ENCODE measurements at places on chromosomes 1 and 21.
A peak's percentile ranks its signal among the peaks of the same experiment; 100 is the strongest.

- peak; percentile 88 for DNase-seq
These were observed 345.8 kb downstream of the KIF26B start for GRCh38 chr1:245500546-245500945.

DNA sequence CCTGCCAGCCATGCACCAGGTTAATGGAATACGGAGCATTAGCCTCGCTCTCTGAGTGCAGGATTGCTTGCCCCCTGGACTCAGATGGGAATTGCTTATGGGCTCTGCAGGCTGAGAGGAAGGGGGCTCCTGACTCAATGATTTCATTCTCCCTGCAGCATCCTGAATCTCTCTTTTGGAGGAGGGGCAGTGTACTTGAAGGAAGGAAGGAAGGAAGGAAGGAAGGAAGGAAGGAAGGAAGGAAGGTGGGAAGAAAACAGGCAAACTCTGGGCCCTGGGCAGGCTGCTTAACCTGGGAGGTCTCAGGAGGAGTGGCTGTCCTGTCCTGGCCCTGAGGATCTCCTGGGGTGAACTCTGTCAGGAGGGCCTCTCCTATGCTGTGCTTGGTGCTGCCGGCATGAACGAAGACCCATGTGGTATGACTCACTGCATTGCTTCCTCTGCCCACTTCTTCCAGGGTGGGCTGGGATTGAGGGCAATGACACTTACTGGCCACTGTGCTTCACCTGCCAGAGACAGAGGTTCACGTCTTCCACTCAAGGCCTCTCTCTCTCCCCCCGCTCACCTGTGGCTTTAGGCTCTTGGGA lies 257.1 kb upstream of the CSF3R start:
- DNase-seq = no peak

- DNase-seq = no peak
These were observed 67.9 kb upstream of the APOBEC4 start for GRCh38 chr1:183721041-183721440.

- DNase-seq = no peak
These were observed 725 bp downstream of the GUCA2A start for GRCh38 chr1:42163536-42164503.

DNA sequence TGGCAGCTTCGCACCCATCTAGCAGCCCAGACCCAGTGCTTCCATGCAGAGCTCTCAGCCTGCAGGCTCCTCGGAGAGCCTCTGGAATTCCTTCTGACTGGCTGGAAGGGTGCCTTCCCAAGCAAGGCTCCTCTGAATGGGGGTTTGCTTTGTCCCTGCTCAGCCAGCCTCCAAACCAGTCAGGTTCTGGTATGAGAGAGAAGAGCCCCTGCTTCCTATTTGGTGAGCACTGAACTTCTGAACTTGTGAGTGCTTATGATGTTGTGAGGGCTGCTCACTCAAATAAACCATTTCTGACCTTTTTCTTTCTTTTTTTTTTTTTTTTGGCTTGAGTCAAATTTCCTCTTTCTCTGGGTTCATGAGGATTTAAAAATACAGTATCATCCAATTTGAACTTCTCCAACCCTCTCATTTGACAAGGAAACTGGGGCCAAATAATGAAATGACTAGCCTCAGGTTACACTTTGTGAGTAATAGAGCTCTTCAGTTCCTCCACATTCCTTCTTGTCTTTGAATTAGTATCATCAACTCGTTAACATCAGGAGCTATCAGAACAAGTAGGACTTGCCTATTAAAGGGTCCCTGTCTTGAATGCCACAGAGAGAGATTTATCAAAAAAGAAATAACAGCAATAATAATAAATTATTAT lies 39.6 kb downstream of the GFI1 start:
- no peak for DNase-seq

DNA sequence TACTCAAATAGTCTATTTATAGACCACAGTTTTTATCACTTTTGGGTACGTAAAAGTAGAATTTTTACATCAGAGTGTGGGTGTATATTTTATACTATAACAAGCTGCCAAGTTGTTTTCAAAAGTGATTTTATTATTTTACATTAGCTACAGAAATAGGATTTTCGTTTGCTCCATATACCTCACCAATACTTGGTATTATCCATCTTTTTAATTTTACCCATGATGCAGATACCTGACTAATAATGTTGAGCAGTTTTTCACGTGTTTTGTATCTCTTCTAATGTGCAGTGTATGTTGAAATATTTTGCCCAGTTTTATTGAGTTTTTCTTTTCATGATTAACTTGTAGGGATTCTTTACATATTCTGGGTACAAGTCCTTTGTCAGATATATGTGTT lies 379.8 kb downstream of the MATN1 start:
- no peak for DNase-seq

DNA sequence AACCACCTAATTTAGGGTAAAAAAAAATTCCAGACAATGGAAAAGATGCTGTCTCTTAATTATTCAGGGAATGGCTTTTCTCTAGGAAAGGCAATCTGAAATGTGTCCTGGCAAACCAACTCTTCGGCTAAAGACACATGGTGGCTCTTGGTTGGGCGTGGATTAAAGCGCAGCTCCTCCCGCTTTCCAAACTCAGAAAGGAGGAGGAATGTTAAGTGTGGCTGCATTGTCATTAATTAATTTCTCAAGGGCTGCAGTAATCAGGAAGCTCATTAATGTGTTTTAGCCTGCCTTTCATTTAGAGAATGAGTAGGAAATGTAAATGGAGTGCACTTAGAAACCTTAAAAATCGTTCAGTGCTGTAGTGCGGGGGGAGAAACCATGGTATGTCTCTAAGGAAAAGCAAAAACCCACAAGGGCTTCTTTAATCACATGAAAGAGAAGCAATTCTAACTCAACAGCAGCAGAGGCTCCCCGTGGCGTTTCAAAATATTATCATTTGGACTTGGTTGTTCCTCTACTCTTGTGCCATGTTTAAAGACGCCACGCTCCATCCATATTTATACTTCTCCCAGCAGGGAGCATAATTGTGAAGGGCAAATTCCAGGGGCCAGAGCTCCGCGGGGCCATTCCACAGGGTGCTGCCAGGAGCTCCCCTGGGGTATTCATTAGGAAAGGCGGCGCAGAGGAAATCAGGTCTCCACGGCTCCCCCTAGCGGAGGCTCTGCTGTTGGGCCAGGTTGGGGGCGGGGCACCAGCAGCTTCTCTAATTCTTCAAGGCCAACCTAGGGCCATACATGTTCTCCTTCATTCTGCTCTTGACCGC lies 91.9 kb upstream of the SSX2IP start:
- peak; percentile 51 for DNase-seq

DNA sequence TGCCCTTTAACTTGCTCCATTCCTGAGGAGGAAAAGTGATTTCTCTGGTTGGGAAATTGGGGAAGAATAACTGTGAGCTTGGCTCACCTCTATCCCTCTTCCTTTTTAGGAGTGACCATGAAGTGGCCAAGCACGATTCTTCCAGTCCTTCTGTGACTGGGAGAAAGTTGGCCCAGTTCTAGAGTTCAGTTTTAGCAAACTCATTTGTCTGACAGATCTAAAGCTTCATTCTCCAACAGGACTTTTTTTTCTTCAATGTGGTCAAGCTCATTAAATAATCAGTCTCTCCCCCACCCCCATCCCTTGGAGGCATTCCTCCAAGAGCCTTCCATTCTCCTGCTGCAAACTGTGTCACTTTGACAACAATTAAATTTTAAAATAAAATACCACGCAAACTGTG lies 6.4 kb upstream of the AGL start:
- no peak for DNase-seq

DNA sequence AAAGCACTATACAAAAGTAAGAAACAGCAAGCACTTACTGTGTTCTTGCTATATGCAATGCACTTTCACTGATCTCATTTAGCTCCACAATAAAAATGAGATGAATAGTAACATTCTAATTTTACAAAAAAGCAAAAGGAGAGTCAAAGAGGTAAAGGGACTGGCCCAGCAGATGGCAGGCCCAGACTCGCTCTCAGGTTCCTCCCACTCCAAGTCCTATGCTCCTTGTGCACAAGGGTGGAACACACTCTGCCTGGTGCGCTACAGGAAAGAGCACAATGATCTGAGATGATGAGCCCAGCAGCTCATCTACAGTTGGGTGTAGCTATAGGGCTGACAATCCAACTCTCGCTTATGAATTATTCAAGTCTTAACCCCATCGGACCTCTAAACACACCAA lies 94.1 kb upstream of the LYST start:
- DNase-seq = no peak

- no peak for DNase-seq
These were observed 7.1 kb upstream of the ANKRD65 start for GRCh38 chr1:1428174-1428573.

- no peak for DNase-seq
These were observed 11.1 kb downstream of the RSPH1 start for GRCh38 chr21:42484966-42485365.

DNA sequence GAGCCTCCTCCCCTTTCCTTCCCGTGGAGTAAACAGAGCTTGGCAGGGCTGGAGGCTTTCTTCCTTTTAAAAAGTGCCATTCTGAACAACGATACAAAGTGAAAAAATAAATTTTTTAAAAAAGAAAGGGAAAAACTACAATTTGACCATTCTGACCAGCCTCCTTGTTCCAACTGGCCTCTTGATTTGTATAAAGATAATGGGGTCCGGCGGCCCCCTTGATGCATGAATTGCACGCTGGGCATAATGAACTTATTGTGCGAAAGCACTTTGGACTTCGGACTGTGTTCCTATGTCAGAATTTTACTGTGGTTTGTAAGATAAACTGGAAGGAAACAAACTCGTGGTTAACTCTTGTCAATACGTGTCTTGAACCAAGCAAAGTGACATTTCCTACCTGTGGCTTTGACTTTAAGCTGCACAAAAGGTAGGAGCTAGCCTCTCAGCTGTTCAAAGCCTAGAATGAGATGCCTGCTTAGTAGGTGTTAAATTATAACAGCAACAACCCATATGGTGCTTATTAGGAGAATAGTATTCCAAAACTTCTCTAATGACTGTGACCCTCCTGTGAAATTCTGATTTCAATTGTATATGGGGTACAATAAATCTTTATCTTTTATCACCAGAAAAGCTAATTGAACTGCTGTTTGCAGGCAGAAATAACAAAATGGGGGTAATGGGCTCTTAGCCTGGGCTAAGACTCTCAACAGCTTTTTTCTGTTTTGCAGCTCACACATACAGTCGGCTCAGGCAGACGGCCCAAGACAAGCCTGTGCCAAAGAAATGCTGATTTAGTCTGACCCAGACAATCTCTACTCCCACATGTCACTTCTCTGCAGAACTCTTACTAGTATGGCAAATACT lies 9.3 kb downstream of the IRF2BP2 start:
- peak; percentile 60 for DNase-seq

- DNase-seq = peak; percentile 77
These were observed 7.4 kb upstream of the IRF2BP2 start for GRCh38 chr1:234617131-234617985.

DNA sequence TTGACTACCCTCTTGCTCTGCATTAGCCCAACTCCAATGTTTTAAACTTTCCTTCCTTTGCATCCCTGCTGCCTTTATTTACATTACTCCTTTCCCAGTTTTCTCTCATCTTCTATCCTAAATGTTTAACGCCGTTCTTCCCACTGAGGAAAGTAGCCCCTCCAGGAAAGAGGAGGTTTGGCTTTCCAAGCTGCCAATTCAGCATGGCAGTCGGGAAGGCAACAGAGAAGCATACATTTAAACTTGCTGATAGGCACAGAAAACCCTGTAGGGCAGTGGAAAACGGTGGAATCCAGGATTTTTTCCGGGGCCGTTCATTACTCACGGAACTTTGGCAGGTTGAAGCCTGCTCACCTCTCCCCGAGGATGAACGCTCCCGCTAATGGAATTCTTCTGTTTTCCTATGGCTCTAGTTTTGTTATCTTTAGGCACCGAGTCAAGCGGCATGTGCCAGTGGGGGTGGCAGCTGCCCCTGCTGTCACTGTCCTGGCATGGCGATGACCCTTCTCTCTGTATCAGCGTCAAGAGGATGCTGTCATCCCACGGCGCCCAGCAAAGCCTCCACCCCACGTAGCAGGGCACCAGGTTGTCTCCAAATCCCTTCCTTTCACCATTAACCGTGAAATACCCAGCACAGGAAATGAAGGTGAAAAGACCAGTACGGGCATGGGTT lies 48.3 kb downstream of the ZBTB18 start:
- DNase-seq = no peak

DNA sequence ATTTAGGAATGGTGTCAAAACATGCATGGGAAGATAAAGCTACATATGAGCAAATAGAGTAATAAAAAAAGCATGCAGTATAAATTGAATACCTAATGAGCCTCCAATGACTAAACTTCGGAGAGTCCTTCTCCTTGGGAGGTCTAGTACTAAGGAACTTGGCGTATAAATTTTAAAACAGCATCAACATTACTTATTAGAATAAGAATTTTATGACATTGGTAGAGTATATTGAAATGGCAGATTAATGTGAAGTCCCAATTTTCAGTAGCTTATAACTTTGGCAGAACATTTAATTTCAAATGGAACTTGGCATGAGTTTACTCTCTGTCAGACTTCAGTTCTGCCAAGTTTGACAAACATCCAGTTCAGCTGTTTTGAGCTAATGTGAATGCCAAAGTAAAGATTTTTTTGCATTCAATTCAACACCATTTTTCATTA lies 104.7 kb upstream of the RGS18 start:
- no peak for DNase-seq

GRCh38 chr1:200437556-200438203 lies 27.8 kb upstream of the ZNF281 start:
- peak; percentile 40 for DNase-seq

- peak; percentile 62 for DNase-seq
These were observed 32.1 kb upstream of the EPHX4 start for GRCh38 chr1:91997607-91998195.

- DNase-seq = no peak
These were observed 36.1 kb downstream of the CD247 start for GRCh38 chr1:167482184-167482583.

- DNase-seq = no peak
These were observed 908 bp downstream of the CD53 start for GRCh38 chr1:110873856-110874255.

DNA sequence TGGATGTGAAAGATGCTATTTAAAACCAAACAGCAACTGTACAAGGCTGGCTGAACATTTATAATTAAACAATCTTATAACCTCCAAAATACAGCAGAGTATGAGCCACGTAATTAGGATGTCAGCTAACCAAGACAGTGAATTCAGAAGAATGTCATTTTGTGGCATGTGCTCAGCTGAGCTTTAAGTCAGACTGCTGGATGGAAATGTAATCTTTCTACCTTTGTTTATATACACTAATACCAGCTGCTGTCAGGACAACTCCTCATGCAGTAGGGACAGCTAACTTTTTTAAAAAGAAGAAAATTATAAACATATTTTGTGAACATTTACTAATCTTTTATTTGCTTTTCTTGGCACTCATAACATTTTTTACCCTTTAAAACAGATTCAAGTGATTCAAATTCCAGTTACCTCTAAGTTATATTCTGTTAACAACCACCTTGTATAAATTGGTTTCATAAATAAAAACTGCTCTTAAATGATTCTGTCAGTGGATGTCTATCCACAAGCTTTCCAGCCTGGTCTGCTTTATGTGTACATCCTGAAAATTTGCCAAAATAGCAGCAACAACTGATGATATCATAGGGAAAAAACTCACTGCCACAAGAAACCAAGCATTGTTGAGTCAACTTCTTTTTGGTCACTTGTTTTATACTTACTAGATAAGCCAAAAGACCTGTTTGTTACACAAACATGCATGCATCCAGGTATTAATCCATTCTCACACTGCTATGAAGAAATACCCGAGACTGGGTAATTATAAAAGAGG lies 36.1 kb downstream of the DPH5 start:
- DNase-seq = peak; percentile 86

Measured in fibroblast of mammary gland (primary cell).